ENCODE measurements at places on chromosomes 4 and X.

- DNase-seq = peak; percentile 54
These were observed 175.3 kb upstream of the PCDH18 start for GRCh38 chr4:137707626-137708025.

GRCh38 chrX:18966624-18967023 is 17.3 kb downstream of the PHKA2 start:
- DNase-seq = no peak

GRCh38 chr4:73676861-73677323 is 56.7 kb upstream of the RASSF6 start:
- DNase-seq = peak; percentile 65

GRCh38 chrX:10648614-10649013 is 28.2 kb upstream of the MID1 start:
- peak; percentile 42 for DNase-seq

DNA sequence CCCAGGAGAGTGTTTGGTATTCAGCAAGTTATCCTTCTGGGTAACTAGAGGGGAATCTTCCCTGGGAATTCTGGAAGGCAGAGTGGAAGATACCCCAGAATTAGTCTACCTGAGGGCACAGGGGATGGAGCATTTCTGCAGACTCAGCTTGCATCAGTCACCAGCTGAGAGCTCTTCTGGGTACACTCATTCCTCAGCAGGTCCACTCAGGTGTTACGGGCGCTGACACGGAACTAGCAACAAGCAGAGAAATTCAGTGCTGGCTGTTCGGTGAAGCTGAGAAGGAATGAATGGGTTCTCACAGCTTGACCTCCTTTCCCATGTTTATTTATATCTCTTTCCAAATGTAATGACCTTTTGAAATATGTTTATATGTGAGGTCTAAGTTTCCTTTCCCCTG is 106.0 kb upstream of the PNPLA4 start:
- DNase-seq = no peak

- DNase-seq = no peak
These were observed 99.1 kb downstream of the NHSL2 start for GRCh38 chrX:72009731-72010130.

- no peak for DNase-seq
These were observed 162.5 kb downstream of the IL1RAPL2 start for GRCh38 chrX:104728456-104728855.

DNA sequence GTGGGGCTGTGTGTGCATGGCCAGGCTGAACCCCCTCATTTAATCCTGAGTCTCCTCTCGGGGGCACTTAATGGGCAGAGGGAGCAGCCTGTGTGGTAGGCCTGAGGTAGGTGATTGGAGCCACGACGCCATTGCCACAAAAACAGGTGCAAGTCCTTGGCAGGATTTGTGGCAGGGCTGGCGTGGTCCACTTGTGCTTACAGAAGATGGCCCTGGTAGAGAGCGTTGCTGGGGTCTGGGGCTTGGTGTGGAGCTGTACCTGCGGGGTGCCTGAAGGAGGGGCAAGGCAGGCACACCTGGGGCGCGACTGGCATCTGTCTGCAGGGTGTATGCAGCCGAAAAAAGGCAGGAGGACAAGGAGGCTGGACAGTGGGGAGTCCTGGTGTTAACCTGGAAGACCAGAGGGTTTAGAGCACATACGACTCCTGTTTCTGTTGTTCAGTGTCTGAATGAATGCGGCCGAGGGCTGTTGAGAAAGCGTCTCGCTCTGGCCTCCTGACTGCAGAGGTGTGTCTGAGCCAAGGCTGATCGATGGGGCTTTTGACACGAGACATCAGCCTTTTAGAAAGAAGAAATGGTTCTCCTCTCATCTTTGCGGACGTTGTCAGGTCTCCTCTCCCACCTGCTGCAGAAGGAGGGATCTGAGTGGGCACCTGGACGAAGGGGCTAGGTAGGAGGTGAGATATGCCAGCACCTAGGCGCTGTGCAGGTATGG is 52.0 kb downstream of the TBC1D14 start:
- DNase-seq = no peak

DNA sequence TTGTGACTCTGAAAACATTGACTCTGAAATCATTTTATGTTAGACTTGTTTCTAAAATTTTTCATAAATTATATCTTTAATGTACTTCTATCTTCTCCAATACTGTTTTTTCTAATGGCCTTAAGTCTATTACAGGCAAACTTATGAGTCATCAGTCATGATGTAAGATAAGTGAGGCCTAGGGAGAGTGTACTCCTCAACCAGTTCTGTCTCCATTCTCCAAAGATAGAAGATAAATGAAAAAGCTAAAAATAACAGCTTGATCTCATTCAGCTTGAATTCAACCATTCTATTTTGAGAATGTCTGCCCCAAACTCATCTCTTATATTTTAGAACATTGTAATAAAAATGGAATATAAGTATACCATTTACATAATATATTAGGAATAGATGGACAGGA is 34.5 kb downstream of the STBD1 start:
- peak; percentile 74 for DNase-seq

DNA sequence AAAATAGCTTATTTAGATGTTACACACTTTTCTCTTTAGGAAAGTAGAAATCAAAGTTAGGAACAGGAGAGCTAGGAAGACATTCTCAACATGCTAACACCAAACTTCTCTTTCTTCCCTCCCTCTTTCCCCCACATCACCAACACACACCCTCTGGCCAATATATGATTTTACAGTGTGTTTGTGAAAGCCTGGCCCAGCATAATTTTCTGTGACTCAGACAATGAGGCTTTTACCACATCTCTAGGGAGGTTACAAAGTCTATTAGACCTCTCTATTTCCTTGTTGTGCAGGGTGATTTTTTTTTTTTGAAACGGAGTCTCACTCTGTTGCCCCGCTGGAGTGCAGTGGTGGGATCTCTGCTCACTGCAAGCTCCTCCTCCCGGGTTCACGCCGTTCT is 189.9 kb downstream of the AASDH start:
- peak; percentile 50 for DNase-seq
